Activated CD4-positive, CD25-positive, alpha-beta regulatory T cell treated with anti-CD3 and anti-CD28 coated beads, Interleukin-2, amount 50 U/mL, for 72 hours (primary cell): ENCODE measurements at places on chromosomes 4 and X.

- no peak for DNase-seq
Measured at GRCh38 chr4:26242451-26242850, 78.4 kb upstream of the RBPJ start.

DNA sequence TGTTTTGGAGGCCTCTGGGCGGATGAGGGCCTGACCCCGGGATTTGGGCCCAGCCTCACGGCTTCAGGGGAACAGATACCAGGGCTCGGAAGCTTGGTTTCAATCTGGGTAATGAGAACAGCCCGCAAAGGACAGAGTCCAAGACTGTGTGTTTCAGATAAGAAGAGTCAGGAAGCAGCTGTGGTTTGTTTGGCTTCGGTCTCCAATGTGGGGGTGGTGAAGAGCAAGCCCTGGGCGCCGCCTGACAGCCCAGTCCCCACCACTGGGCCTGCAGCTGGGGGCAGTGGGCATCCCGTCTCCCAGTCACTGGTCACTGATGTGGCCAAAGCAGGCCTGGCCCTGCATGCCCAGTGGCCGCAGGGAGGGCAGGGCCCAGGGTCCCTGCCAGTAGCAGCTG, 9.1 kb downstream of the WFS1 start:
- DNase-seq, result no peak

DNA sequence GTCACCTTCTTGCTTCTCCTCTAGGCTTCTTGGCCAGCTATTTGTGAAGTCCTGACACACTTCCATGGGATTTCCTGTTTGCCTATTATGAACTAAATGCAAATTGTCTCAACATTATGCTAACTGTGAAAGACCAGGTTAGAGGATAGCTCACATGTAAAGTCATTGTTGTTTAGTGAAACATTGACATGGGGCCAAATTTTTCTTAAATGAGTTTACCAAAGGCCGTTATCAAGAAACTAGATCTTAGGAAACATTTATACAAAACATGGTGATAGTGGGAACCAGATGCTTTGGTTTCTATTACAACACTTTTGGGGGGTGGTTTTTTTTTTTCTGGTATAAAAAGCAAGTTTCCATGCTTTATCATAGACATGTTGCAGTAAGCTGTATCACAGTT, 466.8 kb upstream of the FAM241A start:
- no peak for DNase-seq

DNA sequence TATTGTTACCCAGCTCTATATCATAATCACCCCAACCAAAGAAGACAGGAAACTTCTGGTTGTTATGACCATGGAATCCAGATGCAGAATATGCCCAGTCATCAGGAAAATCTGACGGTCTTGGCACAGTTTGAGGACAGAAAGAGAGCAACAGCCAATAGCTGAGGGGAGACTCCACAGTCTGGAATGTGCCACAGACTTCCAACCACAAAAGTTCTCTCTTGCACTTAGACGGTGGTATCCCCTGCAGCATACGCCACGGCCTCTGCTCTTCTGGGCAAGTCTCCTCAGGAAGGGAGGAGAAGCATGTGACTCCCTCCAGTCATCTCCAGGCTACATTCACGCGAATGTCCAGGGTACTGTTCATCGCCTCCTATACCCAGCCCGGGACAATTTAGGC, 18.4 kb downstream of the ZNF827 start:
- no peak for DNase-seq

DNA sequence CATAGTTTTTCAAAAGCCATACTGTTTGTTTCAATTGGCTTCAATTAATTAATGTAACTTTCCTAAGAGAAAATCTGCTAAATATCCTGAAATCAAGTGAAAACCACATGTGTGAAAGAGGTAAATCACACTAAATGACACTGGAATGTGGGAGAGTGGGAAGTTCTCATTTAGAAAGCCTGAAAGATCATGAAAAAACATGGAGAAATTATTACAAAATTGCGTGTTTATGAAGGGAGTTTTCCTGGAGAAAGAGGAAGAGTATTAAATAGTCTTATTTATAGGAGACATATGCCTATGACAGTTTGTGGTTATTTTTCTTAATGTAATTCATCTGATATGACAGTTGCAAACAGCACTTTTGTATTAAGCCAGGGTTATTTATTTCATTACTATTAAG, 183.7 kb downstream of the DKK2 start:
- DNase-seq, result no peak

- DNase-seq, result no peak
Measured at GRCh38 chr4:141957416-141957815, 321.0 kb downstream of the IL15 start.

DNA sequence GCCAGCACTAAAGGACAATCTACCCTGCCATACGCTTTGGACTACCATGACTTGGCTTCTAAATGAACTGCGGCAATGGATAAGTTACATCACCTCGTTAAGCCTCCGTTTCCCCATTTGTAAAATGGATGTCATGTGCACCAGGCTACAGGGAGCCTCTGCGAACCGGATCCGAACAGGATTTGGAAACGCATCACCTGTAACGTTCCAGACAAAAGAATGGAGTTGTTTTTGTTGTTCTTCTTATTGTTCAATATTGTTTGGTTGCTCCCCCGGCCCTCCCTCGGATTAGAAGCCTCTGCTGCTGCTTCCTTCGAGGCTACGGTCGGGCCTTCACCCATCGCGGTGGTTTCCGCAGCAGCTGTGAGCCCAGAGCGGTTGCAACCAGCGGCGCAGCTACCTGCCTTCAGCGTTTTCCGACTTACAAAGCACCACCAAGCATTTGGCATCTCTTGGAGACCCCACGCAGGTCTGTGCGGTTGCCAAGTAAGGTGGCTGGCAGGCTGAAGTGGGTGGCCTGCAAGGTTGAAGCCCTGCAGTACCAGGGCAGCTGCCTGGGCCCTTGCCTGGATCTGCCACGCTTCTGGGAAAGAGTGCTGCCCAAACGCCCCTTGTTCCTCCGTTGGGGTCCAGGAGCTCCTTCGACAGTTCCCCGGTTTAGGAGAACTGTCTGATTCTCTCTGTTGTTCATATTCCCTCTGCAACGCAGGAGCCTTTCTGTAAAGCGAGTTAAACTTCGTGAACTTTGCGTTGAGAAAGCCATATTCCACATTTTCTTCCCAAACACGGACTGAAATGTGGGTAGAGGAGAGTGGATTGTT, 7.1 kb downstream of the NKX3-2 start:
- no peak for DNase-seq

DNA sequence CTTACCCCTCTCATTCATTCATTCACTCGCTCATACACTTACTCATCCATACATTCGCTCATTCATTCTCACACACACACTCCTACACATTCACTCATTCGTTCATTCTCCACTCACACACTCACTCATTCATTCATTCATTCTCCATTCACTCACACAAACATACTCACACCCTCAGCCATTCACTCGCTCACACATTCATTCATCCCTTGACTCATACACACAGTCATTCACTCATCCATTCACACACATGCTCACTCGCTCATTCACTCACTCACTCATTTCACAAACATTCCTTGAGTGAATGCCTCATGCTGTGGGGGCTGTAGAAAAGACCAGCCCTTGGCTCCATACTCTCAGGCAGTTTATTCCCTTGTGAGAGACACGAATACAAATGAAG, 151.1 kb upstream of the MAMLD1 start:
- no peak for DNase-seq
